ENCODE measurements at places on chromosomes 3 and 15. TPM values are rescaled to one million over a fixed set of nuclear protein-coding genes. Genes with fewer than 3 reads are reported as not detected.

Gene ALS2CL
- 2.4 TPM for total RNA-seq

Gene PLSCR2
- not detected for total RNA-seq

DNA sequence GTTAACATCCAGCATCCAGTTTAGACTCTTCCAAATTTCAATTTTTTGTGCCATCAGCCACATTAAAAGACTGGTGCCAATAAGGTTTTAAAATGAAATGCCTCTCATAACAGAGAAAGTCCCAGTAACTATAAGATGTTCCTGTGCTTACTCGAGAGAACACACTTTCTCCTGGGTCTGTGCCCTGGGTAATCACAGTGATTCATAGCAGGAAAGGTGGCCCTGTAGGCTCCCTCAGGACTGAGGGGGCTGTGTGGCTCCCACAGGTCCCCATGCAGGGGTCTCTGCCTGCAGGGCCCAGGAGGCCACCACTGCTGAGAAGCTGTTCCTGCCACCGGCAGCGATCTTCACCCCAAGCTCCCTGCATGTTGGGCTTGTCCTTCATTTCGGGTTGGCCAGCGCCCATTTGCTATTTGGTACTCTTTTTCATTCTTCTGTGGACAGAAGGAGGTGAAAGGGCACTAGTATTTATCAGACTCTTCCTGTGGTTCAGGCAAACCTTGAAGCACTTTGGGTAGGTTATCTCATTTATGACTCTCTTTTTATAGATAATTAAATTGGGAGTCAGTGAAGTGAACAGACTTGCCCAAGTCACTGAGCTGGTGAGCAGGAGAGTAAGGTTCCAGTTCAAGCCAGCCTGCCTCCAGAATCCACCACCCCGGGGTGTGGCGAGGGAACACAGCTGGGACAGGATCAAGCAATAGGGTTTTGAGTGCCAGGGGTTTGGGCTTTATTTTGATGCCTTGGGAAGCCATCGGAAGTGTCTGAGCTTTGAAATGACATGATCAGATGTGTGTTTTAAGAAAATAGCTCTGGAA, 44.2 kb upstream of the PLXNA1 start:
- DNase-seq, result no peak

Gene SCAANT1
- not detected for total RNA-seq

Gene P2RY1
- total RNA-seq, result 7.8 TPM

GRCh38 chr3:45972534-45973402, 22.9 kb downstream of the FYCO1 start:
- peak; percentile 38 for DNase-seq

GRCh38 chr3:51891242-51892039, 11.7 kb downstream of the IQCF1 start:
- DNase-seq, result peak; percentile 39

DNA sequence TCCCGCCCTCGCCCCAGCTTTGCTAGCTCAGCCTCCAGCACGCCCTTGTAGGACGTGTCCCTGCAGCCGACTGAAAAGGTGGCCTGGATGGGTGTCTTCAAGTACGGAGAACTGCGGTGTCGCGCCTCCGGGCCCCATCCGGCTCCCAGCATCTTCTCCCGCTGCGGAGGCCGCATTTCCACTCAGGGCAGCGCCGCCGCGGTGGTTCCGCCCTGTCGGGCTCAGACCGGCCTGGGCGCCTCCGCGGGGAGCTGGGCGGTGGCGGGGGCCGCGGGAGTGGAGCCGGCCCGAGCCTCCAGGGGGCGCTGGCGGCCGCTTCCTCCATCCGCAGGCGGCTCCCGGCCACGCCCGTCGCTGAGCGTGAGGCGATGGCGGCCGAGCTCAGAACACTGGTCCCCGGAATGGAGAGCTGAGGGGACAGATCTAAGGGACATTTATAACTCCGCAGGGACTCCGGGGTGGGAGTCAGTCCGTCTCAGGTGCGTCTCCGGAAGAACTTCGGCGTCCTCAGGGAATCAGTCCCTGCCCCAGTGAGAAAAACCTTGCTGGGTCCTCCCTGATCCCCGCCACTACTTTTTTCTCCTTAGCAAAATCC, 13.6 kb upstream of the SMCO1 start:
- DNase-seq, result no peak

Gene DNAH1
- total RNA-seq, result 47.1 TPM

DNA sequence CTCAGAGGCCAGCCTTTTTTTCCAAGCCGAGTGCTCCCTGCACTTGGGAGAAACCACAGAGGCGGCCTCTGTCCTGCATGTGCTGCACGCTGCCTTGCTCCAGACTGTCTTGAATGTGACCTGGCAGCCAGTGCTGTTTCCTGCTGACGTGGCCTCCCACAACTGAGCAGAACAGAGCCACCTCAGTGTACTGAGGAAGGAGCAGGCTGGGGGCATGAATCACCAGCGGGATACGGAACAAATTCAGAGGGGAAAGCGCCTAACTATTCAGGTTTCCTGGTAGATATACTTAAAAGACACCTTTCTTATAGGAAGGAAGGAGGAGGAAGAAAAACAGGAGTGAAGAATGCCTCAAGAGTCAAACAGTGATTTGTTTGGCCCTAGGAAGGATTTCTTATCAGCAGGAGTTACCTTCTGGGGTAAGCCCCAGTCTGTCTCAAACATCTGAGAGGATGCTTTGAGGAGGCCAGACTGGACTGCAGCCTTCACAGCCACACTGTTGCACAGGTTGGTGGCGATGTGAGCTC, 114.0 kb downstream of the FNDC3B start:
- no peak for DNase-seq
